ENCODE measurements at places on chromosomes 12 and 14.

DNA sequence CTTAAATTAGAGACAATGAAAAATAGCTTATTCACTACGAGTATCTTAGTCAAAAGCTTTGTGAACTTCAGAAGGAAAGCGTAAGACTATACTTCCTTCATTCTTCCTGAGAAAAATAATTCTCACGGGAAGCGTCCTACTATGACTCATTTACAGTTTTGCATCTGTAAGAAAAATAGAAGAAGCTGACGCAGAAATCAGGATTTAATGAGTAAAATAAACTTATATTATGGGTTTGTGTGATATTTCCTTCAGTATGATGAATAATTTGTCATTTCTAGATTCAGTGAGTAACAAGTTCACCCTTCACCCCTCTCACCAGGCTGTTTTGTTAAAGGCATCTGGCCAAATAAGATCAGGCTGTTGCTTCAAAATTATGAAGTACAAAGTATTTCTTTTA lies 17.8 kb upstream of the PDE3A start:
- H3K27me3 ChIP-seq = no peaks in the 10 kb centered on the region
- DNase-seq = no peak
- H3K4me1 ChIP-seq = no peaks in the 10 kb centered on the region

DNA sequence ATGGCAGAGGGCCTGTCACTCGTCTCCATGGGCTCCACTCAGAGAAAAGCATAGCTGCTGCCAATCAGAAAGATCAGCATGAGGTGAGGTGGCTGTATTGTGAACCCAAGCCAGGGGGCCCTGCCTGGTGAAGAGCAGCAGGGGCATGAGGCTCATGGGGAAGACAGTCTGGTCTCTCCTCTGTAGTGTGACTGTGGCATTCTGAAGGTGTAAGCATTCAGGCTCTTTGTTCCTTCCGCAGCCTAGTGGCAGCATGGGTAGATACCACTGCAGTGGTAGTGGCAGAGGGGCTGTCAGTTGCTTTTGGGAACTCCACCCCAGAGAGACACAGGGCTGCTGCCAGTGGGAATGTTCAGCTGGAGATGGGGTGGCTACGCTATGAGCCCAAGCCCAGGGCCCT lies 5.1 kb upstream of the CLEC4D start:
- no peak overlapping the region for H3K4me3 ChIP-seq
- no peak overlapping the region for H3K27ac ChIP-seq
- H3K4me1 ChIP-seq = no peaks in the 10 kb centered on the region

DNA sequence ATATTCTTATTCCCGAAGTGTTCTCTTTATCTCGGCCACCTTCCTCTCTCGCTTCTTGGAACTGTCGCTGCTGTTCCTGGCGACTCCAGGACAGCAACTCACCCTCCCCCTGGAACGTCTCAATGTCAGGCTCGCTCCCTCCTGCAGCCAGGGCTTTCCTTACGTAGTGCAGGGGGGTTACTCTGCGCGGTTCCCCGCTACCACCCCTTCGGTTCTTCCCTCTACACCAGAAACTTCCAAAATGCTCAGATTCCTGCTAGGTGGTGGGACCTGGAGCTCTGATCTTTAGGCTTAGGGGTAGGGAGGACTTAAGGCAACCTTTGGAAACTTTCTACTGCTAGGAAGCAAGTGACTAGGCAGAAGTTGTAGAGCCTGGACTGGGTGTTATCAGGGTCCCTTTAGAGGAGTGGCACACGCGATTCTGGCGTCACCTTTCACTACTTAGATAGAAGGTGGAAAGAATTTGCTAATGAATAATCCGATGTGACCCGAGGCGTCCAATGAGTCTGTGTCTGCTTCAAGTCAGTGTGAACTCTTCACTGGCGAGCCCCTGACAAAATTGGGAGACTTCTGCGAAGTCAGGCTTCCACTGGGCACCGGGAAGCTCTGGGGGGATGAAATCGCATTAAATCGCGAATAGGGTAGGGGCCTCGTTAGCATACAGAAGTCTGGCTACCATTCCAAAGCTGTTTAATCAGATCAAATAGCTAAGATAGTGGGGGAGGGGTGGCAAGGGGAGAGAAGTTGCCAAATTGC lies 900 bp upstream of the DPF3 start:
- no peaks in the 10 kb centered on the region for H3K36me3 ChIP-seq
- no peak overlapping the region for H3K27ac ChIP-seq
- peak overlapping the region; percentile 89 for H3K4me3 ChIP-seq
- DNase-seq = no peak
- peaks cover 66% of the 10 kb centered on the region for H3K27me3 ChIP-seq

DNA sequence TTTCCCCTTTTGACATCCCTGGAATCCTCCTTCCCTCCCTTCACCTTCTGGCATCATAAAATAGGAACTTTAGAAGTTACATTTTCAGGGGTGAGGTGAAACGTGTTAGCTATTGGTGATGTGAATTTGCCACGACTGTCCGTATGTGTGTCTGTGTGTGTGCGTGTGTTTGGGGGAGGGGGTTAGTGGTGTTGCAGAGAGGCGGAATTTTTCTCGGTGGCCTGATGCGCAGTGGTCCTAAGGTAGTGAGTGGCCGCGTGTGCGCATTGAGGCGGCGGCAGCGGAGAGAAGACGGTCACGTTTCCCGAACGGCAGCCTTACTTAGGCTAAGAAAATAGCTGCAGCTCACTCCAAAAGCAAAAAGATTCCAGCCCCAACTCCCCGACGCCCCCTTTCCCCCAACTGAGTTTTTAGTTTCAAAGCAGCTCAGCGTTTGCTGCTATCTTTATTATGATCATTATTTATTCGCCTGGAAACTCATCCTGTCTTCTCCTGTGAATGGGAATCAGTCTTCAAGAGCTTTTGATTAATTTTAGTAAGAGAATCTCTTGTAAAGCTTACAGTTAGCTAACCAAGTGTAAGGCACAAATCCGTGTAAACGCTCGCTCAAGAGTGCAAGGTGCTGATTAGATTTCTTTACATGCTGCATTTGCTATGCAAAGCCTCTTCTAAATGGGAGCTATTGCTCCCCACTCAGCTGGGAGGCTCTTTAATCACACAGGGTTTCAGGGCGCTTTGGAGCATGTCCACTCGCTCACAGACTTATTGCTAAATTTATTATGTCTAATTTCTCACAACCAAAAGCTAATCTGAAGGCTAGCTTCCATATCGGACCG lies 4.7 kb downstream of the FLRT2 start:
- no peaks in the 10 kb centered on the region for H3K36me3 ChIP-seq
- peaks cover 8% of the 10 kb centered on the region for H3K4me1 ChIP-seq
- H3K4me3 ChIP-seq = no peak overlapping the region
- H3K27ac ChIP-seq = no peak overlapping the region
- no peak for DNase-seq

DNA sequence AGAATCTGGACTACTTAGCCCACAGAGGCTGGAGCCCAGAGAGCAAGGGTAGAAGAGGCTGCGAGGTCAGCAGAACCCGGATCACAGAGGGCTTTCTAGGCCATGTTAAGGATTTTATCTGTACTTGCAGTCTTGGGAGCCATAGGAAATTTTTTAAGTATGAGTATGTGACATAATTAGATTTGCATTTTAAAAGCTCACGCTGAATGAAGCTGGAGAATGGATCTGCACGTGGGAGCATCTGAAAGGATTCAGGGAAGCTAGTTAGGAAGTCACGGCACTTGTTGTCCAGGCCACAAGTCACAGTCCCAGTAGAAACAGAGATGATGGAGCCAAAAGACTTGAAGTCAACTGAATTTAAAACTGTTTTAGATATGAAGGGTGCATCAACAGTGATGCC lies 14.1 kb downstream of the CORO1C start:
- H3K4me3 ChIP-seq = no peak overlapping the region
- H3K27me3 ChIP-seq = no peaks in the 10 kb centered on the region
- no peak overlapping the region for H3K27ac ChIP-seq
- H3K4me1 ChIP-seq = peaks cover 9% of the 10 kb centered on the region
- H3K36me3 ChIP-seq = peaks cover 3% of the 10 kb centered on the region

GRCh38 chr12:56271031-56271430 lies 4.3 kb downstream of the COQ10A start:
- no peak for DNase-seq
- peaks cover 41% of the 10 kb centered on the region for H3K36me3 ChIP-seq
- no peak overlapping the region for H3K27ac ChIP-seq
- peaks cover 15% of the 10 kb centered on the region for H3K4me1 ChIP-seq
- H3K4me3 ChIP-seq = no peak overlapping the region
- no peaks in the 10 kb centered on the region for H3K27me3 ChIP-seq

DNA sequence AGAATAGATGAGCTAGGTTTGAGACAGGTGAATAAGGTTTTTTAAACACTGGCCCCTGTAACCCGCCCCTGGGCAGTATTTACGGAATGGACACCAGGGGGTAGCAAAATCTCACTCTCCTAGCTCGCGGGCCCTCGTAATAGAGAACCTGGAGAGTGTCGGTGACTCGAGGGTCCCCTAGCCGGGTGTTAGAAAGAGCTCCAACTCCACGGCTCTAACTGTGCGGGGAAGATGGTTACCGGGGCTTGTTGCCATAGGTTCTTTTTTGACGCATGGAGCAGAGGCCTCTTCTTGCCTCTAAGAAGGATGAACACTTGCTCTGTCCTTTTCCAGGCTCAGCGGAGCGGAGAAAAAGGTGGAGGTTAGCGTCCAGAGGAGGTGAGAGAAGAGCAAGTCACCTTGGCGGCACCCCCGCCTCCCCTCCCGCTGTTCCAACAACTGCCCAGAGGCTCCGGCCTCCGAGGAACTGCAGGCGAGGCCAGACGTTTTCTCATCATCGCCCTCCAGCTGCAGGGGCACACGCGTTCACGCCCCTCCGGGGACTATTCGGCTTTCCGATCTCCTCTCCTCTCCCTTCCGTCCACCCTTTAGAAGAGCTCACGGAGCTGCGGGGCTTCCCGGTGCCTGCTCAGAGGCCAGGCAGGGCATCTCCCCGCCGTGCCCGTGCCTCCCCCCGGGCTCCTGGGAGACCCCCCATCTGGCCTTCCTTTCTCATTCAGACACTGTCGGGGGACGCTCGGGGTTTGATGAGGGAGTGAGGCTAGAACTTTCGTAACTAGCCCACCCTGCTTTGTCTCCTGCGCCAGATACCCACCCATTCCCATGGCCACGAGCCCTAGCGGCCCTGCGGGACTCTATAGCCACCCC lies 1.4 kb upstream of the ARHGEF40 start:
- H3K4me3 ChIP-seq = peak overlapping the region; percentile 64
- no peak for DNase-seq
- H3K36me3 ChIP-seq = no peaks in the 10 kb centered on the region
- no peak overlapping the region for H3K27ac ChIP-seq
- peaks cover 78% of the 10 kb centered on the region for H3K27me3 ChIP-seq

Measured in activated T-helper 2 cell treated with anti-CD3 and anti-CD28 coated beads, Interferon-gamma antibody, Interleukin-2, Interleukin-4, amounts not matched to agents 10 μg/mL and 5 μg/mL and 100 μg/mL, durations not matched to agents 14 hours and 24 hours and 36 hours (primary cell).